AG10803 (cell line): ENCODE measurements at places on chromosomes 16 and 17.
A peak's percentile ranks its signal among the peaks of the same experiment; 100 is the strongest.

- no peak for DNase-seq
These were observed 161.7 kb upstream of the MAF start for GRCh38 chr16:79762217-79762616.

DNA sequence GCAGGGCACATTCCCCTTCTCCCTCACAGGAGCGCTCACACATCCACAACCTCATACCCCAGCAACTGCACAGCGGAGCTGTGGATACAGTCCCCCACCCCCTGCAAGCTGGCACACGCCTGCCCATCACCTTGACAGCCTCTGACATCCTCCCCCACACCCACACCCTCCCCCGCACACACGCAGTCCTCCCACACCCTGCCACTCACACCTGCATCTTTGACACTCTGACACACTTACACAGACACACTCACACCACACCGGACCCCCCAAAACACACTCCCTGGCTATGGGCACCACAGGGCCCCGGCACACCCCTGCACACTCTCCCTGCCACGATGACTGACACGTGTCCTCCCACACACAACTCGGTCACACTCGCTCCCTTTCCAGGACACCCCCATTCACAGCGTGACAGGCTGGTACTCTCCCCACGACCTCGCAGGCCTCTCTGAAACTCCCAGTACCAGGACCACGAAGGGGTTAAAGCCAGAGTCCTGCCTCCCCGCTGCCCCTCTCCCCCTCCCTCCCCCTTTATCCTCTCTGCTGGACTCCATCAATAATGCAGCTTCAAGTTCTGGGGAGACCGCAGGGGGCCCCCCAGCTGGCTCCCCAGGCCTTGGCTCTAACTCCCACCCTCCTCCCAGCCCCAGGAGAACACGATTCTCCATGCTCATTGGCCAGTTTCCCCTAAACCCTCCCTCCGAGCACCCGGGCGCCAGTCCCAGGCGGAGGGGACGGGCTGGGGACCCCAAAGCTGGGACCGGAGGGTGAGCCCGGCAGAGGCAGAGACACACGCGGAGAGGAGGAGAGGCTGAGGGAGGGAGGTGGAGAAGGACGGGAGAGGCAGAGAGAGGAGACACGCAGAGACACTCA, at the start of gene PPP1R1B:
PPP1R1B (plus strand) TSS at position 782 of the 876 bp plus-strand sequence. CDS start 441 bp downstream, outside the sequence.
- no peak for DNase-seq

- no peak for DNase-seq
These were observed 174.2 kb downstream of the CYLD start for GRCh38 chr16:50916040-50916439.

DNA sequence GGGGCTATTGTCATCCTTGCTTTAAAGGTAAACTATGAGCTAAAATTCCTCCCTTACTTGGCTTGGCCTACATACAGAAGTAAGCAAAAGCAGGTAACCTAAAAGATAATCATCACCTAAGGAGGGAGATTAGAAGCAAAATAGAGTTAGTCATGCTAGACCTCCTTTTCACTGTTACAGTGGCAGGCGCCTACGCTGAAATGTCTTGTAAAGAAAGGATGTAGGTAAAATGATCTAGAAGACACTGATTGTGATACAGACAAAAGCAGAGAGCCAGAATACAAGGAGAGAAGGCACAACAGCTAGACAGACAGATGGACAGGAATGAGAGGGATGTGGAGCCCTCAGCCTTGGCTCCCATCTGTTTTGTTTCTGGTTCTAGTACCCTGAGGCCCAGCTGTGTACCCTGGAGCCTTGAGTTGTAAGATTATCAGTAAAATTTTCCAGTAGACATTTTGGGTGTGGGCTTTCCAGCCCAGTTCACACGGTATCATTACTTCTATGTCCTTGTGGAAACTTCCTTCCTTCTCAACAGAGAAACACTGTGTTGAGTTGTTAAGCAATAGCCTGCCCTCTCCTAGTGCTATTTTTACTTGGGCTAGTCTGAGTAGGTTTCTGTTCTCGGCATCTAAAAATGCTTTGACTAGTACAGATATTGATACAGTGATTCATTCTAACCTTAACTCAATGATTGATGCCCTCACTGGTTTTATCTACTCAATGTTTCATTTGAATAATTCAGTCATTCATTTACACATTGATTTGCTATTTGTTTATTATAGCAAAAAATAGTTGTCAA, 7.7 kb upstream of the C16orf78 start:
- no peak for DNase-seq

DNA sequence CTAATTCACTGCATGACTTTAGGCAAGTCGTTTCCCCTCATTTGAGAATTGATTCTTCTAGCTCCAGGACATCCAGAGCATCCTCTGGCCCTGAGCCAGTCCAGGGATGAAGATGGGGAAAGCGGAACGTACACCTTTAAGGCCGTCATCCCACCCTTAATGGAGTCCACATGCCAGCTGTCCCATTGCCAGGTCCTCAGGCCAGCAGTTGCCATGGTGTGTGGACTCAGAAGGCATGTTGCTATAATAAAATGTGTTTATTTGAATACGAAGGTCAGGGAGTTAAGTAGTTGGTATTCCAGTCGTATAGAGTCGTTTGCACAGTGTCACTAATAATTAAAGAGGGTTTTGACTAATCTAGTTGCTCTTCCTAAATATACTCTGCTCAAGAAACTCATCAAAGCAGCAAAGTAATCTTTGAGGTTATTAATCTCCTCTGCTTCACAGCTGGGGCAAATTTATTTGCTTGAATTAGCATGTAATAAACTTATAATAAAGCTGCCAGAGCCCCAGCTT, 30.4 kb downstream of the CCDC182 start:
- no peak for DNase-seq

- DNase-seq = no peak
These were observed 101.5 kb downstream of the MGAT5B start for GRCh38 chr17:76969598-76970172.

DNA sequence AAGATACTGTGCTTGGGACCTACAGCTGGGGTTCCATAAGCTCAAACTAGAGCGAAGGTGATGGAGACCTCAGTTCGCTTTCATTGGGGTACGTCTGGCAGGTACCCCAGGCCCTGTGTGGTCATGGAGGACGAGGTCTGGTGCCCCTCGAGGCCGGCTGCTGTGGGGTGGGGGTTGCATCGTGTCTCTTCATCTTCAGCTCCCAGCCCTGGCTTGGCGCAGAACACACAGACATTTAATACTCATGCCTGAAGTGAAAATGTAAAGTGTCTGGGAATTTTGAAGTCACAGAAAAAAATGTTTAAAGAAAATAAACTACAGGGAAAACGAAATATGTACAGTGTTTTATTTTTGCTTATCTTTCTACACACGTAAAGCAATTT, 80.5 kb downstream of the TBC1D16 start:
- no peak for DNase-seq

GRCh38 chr17:67687511-67687910, 30.2 kb upstream of the NOL11 start:
- no peak for DNase-seq

DNA sequence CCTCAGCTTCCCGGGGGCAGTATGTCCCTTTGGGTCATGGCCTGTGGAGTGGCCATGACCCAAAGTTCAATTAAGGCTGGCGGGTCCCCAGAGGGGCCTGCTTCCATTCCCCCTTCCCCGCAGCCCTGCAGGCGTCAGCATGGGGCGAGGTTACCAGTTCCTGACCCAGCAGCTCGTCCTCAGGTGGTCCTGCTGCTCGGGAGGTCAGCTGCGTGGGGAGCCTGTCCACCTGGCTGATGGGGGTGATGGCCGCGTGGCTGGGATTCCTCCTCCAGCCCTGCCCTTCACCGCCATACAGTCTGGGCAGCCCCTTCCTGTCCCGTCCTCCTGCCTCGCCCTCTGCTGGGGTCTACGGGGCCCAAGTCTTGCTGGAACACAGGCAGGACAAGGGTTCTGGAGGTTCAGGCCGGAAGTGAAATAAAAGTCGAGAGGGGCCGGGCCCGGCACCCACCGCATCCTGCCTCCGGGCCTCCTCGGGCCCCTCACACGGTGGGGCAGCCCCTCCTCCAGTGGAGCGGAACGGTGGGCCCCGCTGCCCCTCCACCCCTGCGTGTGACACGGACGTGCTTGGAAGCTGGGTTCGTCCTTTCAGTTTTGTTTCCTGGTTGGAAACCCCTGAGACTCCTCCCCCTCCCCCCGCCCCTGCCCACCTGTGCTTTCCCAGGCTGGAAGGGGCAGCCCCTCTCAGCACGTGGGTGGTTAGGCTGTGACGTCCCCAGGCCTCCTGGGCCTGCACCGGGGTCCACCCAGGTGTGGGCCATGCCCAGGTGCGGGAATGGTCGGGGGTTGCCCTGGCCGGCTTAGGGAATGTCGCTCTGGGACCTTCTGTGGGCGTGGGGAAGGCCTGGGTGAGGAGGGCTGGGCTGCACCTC, 6.8 kb downstream of the UBALD2 start:
- no peak for DNase-seq

- DNase-seq = no peak
These were observed 22.7 kb downstream of the MYO15B start for GRCh38 chr17:75610103-75610984.

DNA sequence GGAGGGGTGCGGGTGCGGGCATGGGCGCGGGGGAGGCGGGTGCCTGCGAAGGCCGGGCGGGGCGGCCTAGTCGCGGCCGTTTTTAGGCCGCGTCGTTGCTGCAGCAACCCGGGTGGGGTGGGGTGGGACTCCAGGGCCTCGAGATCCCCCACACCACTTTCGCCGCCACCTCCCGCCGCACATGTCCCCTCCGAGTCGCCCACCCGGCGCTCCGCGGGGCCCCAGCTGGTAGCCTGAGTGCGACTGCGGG, 11.3 kb downstream of the TBX2 start:
- DNase-seq = peak; percentile 43

DNA sequence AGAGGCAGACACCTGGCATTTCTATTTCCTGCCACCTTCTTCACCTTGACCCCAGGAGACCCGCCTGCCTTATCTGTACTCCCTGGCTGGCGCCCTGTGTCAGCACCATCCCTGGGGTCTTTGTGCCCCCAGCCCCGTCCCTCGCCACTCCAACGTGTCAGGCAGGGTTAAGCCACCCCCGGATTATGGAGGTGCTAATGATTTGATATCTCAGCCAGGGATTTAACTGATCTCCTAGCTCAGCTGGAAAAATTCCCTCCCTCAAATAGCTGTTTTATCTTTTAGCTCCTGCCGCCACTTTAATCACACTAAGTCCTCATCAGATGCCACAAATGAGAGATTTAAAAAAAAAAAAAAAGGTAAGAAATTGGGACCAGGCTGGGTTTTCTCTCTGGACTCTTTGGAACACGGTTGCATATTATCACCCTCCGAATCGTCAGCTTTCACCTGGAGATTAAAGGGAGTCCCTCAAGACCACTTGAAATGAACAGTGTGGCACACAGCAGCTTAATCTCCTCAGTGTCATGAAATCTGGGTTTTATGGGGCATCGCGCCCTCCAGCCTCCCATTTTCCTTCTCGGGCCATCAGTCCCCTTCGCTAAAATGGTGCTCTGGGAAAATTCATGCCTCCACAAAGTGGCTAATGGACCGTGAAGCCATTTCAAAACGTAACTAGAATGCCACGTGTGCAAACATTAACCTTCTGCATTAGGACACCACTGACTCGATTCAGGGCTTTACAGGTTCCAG, 26.2 kb upstream of the WFDC1 start:
- no peak for DNase-seq

DNA sequence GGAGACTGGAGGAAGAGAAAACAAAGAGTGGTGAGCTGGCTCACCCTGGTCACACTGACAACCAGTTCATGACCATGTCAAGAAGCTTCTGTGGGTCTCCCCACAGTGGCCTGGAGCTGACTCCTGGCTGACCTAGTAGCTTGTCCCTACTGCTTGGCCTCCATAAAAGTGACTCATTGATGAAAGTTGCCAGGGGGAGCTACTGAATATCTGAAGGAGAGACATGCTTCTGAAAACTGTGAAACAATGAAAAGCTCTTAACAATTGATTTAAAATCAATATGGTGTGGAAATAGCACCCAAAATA, 22.0 kb downstream of the SMPD3 start:
- DNase-seq = peak; percentile 10

- peak; percentile 88 for DNase-seq
These were observed 15.9 kb downstream of the B9D1 start for GRCh38 chr17:19346351-19347255.

DNA sequence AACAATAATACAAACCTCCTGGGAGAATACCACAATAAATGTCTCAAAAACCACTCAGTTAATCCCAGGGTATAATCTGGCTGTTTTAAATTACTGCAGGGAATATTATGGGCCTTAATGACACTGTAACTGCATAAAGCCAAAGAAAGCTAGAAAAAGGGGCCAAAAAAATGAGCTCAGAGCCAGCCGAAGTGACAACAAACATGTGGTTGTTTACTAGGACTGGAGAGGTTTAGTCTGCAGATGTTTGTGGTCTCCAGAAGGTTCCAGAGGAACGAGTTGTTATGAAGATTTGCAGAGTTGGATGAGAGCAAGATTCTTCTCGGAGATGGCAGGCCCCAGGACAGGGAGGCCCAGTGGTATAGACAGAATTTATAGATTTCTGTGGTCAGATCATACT, 97.1 kb upstream of the AKTIP start:
- DNase-seq = peak; percentile 94

DNA sequence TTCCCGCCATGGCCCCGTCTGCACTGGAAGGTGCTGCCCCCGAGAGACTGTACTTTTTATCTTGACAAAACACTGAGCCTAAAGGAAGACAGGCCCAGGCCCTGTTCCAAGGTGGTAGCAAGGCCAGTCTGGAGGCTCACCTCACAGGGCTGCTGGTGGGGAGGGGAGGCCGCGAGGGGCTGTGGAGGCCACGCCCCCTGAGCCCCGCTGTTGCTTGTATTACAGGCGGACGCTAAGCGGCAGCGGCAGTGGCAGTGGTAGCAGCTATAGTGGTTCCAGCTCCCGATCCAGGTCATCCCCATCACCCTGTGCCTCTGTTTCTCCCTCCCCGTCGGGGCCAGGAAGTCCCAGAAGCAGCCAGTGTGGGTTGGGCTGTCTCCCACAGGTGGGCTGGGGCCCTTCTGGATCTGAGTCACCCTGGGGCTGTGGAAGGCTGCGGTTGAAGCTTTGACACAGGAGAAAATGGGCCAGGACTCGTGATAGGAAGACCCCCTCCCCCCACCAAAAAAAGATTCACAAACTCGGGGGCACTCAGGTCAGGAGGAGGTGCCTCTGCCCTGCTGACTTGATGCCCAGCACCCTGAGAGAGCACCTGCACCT, 13.3 kb upstream of the IL17C start:
- DNase-seq = no peak

DNA sequence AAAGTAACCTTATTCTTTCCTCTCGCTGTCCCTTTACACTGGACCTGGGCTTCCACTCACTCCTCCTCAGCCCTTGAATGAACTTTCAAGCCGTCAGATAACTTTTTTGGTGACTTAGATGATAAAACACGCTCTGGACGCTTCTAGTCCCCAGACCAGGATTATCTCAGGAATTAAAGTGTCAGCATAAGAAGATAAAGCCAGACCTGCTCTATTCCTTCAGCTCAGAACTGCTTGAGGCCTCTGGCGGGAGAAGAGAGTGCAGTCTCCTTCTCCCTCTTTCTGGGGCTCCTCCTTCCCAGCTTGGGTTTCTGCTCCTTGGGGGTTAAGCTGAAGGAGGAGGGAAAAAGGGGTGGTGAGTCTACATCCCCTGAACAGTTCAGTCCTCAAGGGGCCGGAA, 6.6 kb downstream of the LPO start:
- DNase-seq = no peak

- peak; percentile 72 for DNase-seq
These were observed 7.9 kb downstream of the KDM6B start for GRCh38 chr17:7841915-7842379.
